ENCODE measurements at places on chromosomes 5 and 9.

DNA sequence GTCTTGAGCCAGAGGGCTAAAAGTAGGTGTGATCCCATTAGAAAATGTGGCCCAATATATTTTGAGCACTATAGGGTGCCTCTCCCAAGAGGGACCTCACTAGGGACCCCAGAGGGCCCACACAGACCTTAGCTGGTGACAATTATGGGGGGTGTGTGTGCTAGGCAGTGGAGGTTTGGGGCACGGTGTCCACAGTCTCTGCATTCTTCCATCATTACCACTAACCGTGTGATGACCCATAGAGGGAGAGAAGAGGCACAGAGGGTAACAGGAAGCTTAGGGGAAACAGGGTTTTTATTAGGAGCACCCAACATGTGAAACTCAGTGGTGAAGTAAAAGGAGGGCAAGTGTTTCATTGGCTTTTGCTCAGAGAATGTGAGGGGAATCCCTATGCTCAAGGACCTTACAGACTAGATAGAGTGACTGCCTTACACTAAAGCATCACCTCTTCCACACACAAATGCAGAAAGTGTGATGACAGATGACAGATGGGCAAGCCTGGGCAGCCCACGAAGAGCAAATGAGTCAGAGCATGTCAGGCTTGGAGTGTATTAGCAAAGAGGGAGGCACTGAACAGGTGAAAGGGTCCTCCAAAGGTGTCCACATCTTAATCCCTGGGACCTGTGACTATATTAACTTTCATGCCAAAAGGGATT is 2.5 kb upstream of the ACTL7A start:
- no peak for DNase-seq

DNA sequence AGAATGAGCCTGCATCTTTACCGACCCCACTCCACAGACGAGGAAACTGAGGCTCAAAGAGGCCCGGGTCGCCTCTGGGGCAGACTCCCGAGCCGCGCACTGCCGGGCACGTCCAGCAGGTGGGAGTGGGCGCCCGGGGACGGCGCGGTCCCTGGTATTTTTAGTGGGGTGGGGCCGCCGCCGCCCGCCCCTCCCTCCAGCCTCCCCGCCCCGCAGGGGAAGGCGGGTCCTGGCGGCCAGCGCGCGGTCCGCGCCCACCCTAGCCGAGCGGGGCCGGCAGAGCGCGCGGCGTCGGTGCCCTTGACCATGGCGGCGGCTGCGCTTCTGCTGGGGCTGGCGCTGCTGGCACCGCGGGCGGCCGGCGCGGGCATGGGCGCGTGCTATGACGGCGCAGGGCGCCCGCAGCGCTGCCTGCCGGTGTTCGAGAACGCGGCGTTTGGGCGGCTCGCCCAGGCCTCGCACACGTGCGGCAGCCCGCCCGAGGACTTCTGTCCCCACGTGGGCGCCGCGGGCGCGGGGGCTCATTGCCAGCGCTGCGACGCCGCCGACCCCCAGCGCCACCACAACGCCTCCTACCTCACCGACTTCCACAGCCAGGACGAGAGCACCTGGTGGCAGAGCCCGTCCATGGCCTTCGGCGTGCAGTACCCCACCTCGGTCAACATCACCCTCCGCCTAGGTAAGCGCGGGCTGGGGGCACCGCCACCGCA is at the start of gene LAMC3:
Gene LAMC3, plus strand, starts transcription at position 266 of the 710 bp plus-strand sequence. Its CDS starts 41 bp downstream, at position 307.
- no peak for DNase-seq

DNA sequence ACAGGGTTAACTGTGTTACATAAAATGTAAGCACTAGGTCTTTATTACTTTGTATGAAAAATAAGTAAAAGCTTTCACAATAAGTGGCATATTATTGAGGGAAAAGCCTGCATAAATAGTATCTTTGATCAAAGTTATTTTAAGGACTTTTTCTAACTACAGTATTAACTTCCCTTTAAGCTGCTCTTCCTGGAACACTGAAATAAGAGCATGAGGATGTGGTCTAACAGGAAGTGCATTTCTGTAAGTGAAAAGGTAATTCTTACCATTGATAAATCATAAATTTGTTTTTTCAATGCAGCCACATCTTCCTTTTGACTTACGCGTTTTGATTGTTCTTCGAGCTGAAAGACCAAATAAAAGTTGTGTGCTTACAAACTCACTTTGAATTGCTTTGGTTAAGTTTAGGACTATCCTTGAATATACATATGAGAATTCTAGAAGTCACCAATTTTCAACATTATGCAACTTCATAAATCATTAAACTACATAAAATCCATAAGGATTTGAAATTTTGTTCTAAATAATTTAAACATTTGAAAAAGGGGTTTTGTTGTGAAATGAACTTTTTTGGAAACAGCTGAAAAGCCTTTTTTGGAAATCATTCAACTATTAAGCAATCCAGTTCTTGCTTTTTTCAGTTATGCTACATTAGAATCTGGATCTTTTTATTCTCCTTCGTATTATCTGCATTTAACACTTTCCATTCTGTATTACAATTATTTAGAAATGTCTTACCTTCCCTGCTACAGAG is 50.6 kb downstream of the RASEF start:
- DNase-seq: no peak

- no peak for DNase-seq
Observed at GRCh38 chr9:81979196-81979595, 9.4 kb upstream of the SPATA31D1 start.

- DNase-seq: no peak
Observed at GRCh38 chr5:79454043-79454442, 59.9 kb downstream of the HOMER1 start.

DNA sequence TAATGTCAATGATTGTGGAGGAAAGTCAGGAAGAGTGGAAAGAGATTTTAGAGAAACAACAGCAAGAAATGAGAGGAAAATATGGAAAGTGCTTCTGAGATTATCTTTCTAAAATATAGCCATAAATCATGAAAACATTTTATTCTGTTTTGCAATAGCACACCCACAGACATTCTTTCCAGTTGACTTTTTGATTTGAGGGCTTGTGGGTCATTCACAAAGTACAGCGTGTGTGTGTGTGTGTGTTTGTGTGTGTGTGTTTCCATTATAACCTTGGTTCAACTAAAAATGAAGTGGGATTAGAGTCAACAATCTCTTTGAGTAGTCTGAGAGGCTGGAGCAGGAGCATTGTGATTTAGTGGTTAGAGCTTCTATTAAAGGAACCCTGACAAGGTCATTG is 116.6 kb upstream of the GAS1 start:
- no peak for DNase-seq

DNA sequence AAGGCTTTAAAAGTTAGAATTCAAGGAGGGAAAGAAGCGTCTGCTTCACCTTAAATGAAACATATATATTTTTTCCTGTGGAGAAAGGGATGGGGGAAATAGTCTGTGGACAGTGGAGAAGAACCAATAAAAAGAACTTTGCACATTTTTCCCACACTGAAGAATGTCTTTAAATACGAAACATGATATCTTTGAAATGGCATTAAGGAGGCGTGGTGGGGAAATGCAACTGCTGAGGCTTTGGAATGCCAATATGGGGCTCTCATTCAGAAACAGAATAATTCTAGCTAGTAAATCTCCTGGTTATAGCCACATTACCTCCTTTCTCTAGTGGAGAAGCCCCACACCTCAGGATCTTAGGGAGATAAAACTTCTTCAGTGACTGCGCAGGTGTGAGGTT is 46.8 kb downstream of the TNC start:
- DNase-seq: no peak

GRCh38 chr5:177389241-177390169 is 5.3 kb downstream of the SLC34A1 start:
- DNase-seq: no peak

DNA sequence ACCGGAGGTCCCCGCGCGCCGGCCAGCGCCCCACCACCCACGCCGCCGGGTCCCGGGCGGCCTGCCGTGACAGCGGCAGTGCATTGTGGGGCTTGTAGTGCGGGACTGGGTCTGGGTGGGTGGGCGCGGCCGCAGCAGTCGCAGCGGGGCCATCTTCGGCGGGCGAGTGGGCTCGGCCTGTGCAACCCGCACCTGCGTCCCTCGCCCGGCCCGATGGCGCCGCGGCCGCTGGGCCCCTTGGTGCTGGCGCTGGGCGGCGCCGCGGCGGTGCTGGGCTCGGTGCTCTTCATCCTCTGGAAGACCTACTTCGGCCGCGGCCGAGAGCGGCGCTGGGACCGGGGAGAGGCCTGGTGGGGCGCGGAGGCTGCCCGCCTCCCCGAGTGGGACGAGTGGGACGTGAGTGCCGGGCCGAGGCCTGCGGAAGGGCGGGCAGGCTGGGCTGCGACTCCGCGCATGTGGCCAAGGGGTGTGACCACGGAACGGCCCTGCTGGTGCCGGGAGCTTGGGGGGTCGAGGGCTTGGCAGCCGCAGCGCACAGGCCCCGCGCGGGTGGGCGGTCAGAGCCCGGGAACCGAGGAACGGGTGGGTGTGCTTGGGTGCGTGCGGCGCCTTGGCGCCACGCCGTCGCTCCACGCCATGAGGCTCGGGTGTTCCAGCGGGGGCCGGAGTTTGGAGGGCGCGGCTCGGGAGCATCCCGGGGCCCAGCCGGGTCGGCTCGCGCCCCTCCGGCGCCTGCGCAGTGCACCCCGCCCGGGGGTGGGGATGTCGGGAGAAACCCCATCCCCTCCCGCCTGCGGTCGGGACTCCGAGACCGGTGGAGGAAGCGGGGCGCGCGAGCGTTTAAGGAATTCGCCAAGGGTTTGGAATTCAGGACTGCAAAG is at the start of gene ARL10:
Gene ARL10, plus strand, starts transcription at position 137 of the 881 bp plus-strand sequence. Its CDS starts 77 bp downstream, at position 214.
- DNase-seq: peak; percentile 52

- no peak for DNase-seq
Observed at GRCh38 chr5:87946271-87946670, 322.4 kb downstream of the TMEM161B start.

- no peak for DNase-seq
Observed at GRCh38 chr5:41539454-41539853, 29.1 kb upstream of the PLCXD3 start.

DNA sequence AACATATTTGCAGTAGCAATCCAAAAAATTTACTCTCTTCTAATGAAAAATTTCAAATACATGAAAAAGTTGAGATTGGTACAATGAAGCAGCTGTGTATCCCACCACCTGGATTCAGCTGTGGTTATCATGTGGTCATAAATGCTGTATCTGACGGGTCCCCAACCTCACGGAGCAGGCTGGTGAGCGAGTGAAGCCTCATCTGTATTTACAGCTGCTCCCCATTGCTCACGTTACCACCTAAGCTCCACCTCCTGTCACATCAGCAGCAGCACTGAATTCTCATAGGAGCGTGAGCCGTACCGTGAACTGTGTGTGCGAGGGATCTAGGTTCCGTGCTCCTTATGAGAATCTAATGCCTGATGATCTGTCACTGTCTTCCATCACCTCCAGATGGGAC is 6.8 kb upstream of the RNF130 start:
- DNase-seq: no peak

- no peak for DNase-seq
Observed at GRCh38 chr5:151553130-151553670, 37.9 kb downstream of the FAT2 start.

- no peak for DNase-seq
Observed at GRCh38 chr5:157431544-157432200, 28.3 kb upstream of the NIPAL4 start.

- DNase-seq: no peak
Observed at GRCh38 chr5:159091065-159091464, 8.7 kb downstream of the EBF1 start.

DNA sequence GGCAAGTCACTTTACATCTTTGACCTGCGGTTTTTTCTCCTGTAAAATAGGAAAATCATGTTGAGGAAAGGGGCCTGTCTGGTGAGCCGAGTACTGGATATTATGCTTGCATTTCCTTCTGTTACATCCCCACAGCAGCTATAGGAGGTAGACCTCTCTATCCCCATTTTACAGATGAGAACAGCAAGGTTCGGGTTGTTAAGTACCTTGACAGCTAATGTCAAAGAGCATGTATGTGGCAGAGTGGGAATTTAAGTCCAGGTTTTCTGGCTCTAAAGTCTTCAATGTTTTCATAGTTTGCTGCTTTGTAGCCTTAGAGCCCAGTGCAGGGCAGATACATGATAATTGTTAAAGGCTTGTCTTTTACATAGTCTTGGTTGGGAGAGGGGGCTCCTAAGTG is 2.8 kb downstream of the TMEM268 start:
- no peak for DNase-seq

DNA sequence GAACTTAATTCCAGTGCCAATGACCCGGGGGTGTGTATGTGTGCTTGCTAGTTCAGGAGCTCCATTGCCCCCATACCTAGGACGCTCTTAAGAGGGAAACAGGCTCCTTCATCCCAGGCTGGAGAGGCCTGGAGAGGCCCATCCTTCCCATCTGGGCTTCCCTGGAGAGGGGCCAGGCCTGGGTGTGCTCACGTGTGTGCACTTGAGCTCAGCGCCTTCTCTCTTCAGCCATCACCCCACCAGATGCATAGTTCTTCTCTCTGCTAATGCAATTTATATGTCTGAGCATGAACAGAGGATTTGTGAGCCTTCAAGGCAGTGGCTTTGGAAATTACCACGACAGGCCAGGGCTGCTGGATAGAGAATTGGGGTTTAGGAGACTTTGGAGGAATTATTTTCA is 48.6 kb upstream of the SHB start:
- no peak for DNase-seq

GRCh38 chr9:124870723-124871122 is 8.8 kb downstream of the ARPC5L start:
- no peak for DNase-seq

- DNase-seq: peak; percentile 17
Observed at GRCh38 chr9:104863180-104863883, 64.6 kb downstream of the ABCA1 start.

GRCh38 chr5:13536933-13537332 is 407.6 kb downstream of the DNAH5 start:
- DNase-seq: no peak

- no peak for DNase-seq
Observed at GRCh38 chr5:93874080-93874479, 132.7 kb upstream of the POU5F2 start.

DNA sequence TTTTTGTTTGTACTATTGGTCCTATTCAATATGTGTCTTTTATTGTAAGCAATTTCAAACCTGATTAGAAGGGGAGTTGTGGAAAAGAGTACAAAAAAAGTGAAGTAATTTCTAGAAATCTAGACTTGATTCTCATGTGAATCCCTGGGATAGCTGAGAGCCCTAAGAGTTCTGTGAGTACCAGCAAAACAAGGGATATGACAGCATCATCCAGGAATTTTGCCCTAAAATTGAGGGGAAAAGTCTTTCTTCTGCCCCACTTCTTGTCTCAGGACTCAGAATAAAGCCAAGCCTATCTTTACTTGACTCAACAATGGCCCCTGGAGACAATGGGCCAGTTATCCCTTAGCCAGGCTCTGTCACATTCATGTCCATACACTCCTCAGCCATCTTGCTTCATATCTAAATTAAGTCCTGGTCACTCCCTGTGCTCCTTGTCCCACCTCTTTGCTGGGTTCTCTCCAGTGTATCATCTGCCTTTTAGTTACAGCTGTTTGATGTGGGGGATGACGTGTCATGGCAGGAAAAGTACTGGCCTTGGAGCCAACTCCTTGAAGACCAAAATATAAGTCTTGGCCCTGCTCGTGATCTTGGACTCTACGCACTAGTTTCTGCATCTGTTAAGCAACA is 81.2 kb downstream of the ADAMTS12 start:
- no peak for DNase-seq

- DNase-seq: no peak
Observed at GRCh38 chr9:17531642-17532254, 47.1 kb upstream of the SH3GL2 start.

All from C1 segment of cervical spinal cord (tissue), 14 donors.